ENCODE measurements at places on chromosomes 1 and 21.
A peak's percentile ranks its signal among the peaks of the same experiment; 100 is the strongest.

DNA sequence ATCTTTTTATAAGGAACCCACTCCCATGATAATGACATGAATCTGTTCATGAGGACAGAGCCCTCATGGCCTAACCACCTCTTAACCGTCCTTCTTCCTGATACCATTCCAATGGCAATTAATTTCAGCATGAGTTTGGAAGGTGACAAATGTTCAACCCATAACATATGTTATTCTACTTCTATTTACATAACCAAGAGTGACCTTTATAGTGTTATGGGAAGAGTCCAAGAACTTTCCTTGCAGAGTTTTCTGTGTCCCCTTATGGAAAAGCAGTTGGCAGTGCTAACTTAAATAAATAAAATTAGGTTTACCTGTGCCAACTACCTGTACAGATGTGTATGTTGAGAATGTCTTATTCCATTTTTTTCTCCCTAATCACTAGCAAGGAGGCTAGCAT is 11.1 kb downstream of the MAP10 start:
- DNase-seq = no peak

- peak; percentile 96 for DNase-seq
Observed at GRCh38 chr1:12415038-12415466, 185.2 kb downstream of the VPS13D start.

- DNase-seq = no peak
Observed at GRCh38 chr1:17148950-17149608, 29.8 kb upstream of the PADI2 start.

DNA sequence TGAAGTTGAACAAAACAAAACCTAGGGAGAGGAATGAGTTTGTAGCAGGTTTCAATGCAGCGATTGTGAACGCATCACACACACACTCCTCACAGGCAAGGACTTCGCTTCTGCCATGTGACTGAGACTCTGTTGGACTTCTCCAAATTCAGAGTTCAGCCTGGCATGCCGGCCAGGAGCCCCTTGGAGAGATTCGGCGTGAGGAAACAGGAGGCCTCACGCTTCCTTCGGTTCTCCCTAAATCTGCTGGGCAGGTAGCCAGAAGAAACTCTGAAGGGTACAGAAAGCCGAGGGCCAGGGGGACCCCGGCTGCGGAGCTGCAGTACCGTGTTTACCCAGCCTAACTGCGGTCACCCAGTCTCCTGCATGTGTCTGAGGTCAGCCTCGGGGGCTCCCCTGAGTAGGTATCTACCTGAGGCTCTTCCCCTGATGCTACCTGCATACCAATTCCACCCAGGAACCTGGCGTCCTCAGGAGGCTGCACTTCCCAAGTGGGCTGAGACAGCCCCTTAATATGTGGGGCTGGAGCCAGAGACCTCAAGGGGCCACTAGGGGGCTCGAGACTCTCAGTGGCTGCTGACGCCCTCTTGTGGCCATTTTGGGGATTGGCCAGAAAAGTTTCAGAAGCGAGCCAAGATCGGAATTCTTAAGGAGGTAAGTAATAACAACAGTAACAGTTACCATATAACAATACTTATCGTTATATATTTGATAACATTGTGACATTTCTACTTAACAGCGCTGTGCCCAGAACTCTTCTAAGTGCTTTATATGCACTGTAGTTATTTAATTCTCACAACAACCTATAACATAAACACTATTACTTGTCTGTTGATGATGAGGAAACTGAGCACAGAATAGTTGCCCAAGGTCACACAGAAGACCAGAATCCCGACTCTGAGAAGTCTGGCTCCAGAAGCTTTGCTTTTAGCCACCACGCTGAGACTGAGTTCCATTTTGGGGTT is 2.7 kb upstream of the ANXA9 start:
- DNase-seq = no peak

GRCh38 chr1:108100148-108100547 is 100.0 kb downstream of the SLC25A24 start:
- DNase-seq = no peak

DNA sequence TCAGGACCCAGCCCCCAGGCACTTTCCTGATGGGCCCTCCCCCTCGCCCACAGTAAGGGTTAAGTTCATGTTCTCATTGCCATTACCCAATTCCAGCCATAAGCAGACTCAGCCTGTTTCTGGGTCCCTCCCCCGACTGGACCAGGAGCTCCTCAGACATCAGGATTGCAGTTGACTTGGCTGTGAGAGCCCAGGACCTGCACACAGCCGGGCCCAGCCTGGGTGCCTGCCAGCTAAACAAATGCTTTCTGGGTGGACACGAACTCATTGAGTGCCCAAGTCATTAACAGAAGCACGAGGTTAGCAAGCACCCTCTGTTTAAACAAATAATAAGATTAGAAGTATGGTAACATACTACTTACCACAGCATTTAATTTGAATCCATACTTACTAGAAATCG is 147.9 kb upstream of the POU3F1 start:
- DNase-seq = no peak

DNA sequence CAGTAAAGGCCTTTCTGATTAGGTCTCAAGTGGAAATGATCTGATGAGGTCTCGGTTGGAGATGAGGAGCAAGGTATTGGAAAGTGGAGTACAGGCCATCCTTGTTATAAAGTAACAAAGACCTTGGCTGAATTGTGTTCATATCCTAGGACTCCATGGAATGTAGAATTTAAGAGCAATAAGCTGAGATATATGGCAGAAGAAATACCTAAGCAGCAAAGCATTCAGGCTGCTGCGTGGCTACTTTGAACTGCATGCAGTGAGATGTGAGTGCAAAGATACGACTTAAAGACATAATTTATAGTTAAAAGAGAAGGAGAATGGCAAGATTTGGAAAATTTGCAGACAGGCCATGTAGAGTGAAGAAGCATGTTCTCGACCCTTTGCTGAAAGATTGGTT is 11.2 kb upstream of the XPR1 start:
- no peak for DNase-seq

GRCh38 chr21:45541221-45542039 is 810 bp downstream of the SLC19A1 start:
- DNase-seq = no peak

- DNase-seq = peak; percentile 63
Observed at GRCh38 chr21:36461918-36462486, 17.9 kb downstream of the CLDN14 start.

GRCh38 chr1:41330588-41331545 is 30.4 kb upstream of the FOXO6 start:
- no peak for DNase-seq

DNA sequence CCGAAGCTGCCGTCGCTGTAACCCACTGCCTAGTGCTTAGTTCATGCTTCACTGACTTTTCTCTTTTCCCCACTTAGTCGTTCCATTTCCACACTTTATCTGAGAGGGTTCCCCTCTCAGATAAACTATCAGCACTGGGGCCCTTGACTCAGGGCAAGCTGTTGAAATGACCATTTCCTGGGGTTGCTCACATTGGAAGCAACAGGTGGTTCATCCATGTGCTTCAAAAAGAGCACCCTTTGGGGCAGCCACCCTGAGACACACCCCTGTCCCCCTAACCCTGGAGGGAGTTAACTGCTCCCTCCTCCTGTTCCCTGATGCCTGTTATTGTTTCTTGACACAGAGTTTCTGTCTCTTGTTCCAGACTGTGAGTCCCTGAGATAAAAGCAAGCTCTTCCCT is 107.2 kb downstream of the PTPRU start:
- no peak for DNase-seq

GRCh38 chr1:67958472-67958871 is 92.0 kb downstream of the DIRAS3 start:
- DNase-seq = no peak

- no peak for DNase-seq
Observed at GRCh38 chr1:202249436-202249835, 55.8 kb downstream of the LGR6 start.

GRCh38 chr1:51234721-51235425 is 1.2 kb upstream of the RNF11 start:
- peak; percentile 50 for DNase-seq

GRCh38 chr1:90716243-90716551 is 905 bp downstream of the BARHL2 start:
- no peak for DNase-seq

DNA sequence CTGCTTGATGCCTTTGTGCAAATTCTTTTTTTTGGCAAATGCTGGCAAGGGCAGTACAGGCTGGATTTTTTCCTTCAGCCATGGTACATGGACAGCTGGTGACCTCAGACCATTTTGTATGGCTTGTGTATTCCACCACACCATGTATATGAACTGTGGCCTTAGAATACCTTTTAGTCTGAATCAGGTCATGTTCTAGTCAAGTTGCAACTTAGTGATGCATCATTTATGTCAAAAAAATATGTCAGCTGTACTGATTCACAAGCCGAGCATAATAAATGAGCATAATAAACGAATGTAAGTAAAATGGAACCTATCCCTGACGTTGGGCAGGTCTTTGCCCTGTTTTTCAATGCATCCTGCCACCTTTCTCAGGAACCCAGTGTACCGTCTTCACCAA is 219.7 kb upstream of the RUNX1 start:
- no peak for DNase-seq

DNA sequence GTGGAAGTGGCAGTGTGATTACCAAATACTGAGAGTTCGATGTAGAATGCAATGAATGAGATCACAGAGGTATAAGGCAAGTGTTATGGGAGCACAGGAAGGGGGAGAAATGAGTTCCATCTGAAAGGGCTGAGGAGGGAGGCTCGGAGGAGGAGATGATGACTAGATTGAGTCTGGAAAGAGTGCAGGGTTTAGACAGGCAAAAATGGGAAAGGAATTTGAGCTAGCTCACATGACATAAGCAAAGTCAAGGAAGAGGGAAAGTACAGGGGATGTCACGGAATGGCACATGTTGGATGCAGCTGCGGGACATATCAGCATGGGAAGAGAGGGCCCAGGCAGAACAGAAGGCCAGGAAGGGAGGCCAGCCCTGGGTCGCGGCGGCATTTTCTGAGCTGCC is 132.7 kb downstream of the RUNX1 start:
- DNase-seq = no peak

DNA sequence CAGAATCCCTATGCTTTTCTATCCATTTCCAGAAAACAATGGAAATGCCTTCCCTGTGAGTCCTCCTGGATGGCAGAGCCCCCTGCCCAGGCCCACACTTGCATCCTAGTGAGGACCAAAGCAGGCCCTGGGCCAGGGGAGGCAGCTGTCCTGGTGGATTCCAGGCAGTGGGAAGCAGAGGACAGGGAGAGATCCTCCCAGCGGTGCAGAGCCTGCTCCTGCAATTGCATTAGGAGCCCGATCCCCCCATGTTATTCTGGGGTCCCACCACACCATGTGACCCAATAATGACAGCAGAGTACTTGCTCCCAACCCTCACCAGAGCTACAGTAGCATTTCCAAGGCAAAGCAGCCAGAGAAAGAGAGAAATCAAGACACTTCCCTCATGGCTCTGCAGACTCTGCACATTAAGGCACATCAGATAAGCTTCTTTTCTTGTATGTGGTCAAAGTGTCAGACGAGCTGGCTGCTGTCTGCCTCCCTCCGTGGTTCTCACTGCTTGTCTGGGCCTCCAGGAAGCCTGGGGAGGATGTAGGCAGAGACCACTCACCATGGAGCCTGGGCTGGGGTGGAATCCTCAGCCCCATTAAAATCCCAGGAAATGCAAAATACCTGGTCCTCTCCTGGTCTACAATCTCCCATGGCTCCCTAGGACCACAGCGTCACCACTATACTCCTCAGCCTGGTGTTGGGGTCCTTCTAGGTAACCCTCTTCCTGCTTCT is 54.9 kb upstream of the RUNX3 start:
- DNase-seq = no peak

DNA sequence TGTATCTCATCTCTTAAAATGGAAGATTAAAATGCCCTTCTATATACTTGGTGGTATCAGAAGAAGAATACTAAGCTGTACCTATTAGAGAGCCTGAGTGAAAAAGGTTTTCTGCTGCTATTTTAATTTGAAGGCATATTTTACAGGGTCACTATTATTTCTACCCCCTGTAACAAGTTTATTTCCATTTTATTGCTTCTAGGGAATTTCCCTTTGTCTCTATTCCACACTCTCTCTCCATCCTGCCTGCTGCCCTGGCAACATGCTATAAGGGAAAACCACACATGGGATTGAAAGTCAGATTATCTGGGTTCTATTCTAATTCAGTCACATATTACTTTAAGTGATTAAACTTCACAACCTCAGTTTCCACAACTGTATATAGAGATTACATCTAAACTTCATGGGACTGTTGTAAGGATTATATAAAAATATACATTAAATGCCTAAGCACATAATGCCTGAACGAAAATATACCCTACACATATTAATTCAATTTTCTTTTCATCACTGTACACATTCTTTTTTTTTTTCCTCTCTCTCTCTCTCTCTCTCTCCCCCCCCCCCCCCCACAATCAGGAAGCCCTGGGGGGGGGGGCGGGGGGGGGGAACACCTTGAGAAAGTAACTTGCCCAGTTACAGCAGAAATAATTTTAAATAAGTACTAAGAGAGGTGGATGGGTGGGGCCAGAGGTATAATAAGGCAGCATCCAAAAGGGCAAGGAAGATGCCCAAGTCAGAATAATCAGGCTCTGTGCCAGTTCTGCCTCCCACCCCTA is 51.5 kb downstream of the LUZP1 start:
- DNase-seq = no peak

GRCh38 chr21:16842696-16843035 is 670.2 kb upstream of the CXADR start:
- DNase-seq = no peak

GRCh38 chr1:94819945-94820746 is at the start of gene SLC44A3:
Gene SLC44A3 (plus strand): TSS chr1:94820357. CDS start chr1:94820452, 95 bp downstream.
- no peak for DNase-seq

GRCh38 chr1:114323959-114324661 is 170.4 kb upstream of the SYT6 start:
- no peak for DNase-seq

- peak; percentile 50 for DNase-seq
Observed at GRCh38 chr1:239951511-239952140, 140.1 kb upstream of the FMN2 start.

DNA sequence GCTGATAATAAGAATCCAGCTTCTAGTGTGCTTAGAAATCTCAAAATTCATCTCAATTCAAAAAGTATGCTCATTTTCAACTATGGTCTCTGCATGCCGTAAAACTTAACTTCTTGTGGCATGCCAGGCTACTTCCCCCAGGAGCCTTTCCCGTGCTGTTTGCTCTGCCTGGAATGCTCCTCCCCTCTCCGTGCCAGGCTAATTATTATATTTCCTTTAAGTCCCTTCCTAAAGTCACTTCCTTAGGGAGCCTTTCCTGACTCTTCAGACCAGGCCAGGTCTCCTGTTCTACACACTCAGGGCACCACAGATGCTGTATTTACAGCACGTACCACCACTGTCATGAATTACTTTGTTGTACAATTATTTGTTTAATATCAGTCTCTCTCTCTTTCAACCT is 67.1 kb upstream of the PPP2R5A start:
- no peak for DNase-seq

DNA sequence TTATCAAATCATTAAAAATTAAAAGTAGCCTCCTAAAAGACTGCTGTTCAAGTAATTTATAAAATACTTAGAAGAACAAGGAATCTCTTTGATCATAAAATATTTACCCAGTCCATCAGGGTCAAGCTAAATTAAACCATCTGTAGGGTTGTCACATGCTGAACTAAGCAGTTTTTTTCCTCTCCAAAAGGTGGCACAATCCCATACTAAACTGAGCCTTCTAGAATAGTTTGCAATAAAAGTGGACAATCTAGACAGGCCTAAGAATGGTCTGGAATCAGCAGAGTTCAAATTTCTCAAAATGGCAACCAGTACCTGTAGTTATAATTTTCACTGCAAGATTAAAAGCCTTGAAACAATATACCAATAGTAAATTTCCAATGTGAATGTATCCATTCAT is 194.8 kb downstream of the EIF4G3 start:
- DNase-seq = peak; percentile 13

Data from epithelial cell of proximal tubule (primary cell).